ENCODE measurements at places on chromosomes 1 and 21. TPM values are rescaled to one million over a fixed set of nuclear protein-coding genes. Genes with fewer than 3 reads are reported as not detected.

GRCh38 chr1:162854245-162854882 lies 6.6 kb downstream of the CCDC190 start:
- H3K4me3 ChIP-seq: no peak overlapping the region
- DNase-seq: no peak
- H3K27me3 ChIP-seq: no peaks in the 10 kb centered on the region
- no peak overlapping the region for H3K27ac ChIP-seq

- no peak overlapping the region for H3K4me3 ChIP-seq
- no peak overlapping the region for H3K27ac ChIP-seq
These were observed 517.6 kb downstream of the PTPRU start for GRCh38 chr1:29753771-29754572.

GRCh38 chr1:35544976-35545375 lies 12.2 kb downstream of the KIAA0319L start:
- H3K27ac ChIP-seq: no peak overlapping the region
- no peak for DNase-seq
- peaks cover 35% of the 10 kb centered on the region for H3K36me3 ChIP-seq
- peaks cover 33% of the 10 kb centered on the region for H3K4me1 ChIP-seq
- no peaks in the 10 kb centered on the region for H3K27me3 ChIP-seq

RHBG gene
- not detected for total RNA-seq
